NCI-H1105 (cell line): ENCODE measurements at places on chromosomes 13 and 19.

DNA sequence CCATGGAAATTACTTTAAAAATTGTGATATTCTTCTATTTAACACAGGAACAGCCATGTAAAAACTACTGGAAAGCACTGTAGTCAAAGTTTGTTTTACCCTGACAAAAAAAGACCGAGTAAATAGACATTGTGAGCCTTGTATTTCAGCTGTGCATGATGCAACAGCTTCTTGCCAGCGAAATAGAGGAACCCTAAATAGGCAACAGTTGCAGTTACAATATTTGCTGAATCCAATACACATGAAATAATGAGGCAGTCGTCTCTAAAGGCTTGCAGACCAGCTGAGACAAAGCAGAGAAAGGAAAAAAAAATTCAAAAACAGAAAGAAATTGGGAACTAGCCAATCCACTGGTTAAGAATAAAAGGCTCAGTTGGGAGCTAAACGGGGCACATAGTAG, 1001.1 kb downstream of the OLFM4 start:
- no peak for DNase-seq

GRCh38 chr13:95540888-95541287, 11.6 kb upstream of the CLDN10 start:
- DNase-seq = no peak

GRCh38 chr13:110409581-110409992, 102.5 kb downstream of the COL4A2 start:
- DNase-seq = no peak

- DNase-seq = no peak
Observed at GRCh38 chr19:646779-647565, 7.3 kb downstream of the FGF22 start.

GRCh38 chr19:1387684-1388636, 4.3 kb downstream of the NDUFS7 start:
- no peak for DNase-seq
